ENCODE measurements at places on chromosomes 7 and 10.

DNA sequence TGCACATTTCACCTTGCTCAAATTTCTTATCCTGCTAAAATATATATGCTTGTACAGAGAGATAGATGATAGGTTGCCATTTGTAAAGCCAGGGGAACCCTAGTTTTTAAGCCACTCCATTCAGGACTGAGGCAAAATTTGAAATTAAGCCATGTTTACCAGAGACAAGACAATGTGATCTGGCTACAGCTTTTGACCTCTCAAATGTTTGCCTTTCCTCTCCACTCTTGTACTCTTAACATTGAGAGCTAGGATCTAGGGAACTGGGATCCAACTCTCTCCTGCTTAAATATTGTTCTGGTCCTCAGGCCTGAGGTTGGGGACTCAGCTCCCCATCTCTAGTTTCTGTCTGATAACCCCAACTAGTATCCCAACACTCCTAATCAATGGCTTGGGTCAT is 15.9 kb downstream of the HYAL4 start:
- no peak for DNase-seq

DNA sequence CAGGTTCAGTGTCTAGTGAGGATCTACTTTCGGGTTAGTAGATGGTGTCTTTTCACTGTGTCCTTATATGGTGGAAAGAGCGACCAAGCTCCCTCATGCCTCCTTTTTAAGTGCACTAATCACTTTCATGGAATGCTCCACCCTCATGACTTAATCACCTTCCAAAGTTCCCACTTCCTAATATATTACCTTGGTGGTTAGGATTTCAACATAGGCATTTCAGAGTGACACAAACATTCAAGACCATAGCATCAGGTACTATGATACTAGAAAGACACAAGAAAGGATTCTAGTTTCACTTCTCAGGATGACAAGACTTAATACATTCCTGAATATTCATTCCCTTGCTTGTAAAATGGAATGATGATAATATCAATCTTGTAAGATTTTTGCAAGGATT is 119.1 kb upstream of the FAM3C start:
- DNase-seq, result no peak

- no peak for DNase-seq
Measured at GRCh38 chr7:5629941-5630340, 151.5 kb downstream of the RNF216 start.

GRCh38 chr7:35254496-35255442 is 869 bp upstream of the TBX20 start:
- DNase-seq, result peak; percentile 12

- DNase-seq, result no peak
Measured at GRCh38 chr10:126161691-126162090, 226.6 kb downstream of the ADAM12 start.

- DNase-seq, result no peak
Measured at GRCh38 chr10:35639021-35639727, 2.9 kb downstream of the FZD8 start.

GRCh38 chr7:17342756-17343155 is 44.3 kb downstream of the AHR start:
- DNase-seq, result no peak

DNA sequence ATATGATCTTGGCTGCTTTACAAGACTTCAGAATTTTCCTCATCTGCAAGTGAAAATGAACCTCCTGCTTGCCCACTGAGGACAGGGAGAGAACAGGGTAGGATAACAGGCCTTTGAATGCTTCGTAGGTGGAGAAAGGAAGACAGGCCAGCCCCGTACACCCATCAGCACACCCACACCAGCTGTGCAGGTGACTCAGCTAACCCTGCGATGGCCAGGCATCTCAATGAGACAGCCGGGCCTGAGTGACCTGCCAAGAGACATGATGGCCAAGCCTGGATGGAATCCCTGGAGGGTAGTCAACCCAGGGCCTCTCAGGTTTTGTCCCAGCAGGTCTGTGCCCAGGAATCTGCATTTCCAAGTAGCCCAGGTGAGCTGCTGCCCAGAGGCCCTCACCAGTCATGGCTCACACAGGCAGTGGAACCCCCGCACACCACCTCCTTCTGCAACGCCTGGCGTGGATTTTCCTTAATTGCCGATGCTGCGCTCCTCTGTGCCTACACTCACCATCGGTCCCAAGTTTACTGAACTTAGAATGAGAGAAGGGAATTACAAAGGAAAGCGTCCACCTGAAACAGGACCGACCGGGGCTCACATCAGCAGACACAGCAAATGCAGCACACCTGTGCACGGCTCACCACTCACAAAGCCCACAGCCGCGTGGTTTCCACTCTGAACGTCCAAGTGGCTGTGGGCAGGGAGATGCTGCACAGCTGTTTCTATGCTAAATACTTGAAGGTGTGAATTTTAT is 163.7 kb downstream of the DIP2C start:
- no peak for DNase-seq

- no peak for DNase-seq
Measured at GRCh38 chr7:149855361-149856305, 17.5 kb downstream of the ZNF862 start.

- DNase-seq, result no peak
Measured at GRCh38 chr10:43375401-43376020, 4.1 kb downstream of the FXYD4 start.

GRCh38 chr7:134995239-134996096 is 9.2 kb downstream of the AGBL3 start:
- no peak for DNase-seq

DNA sequence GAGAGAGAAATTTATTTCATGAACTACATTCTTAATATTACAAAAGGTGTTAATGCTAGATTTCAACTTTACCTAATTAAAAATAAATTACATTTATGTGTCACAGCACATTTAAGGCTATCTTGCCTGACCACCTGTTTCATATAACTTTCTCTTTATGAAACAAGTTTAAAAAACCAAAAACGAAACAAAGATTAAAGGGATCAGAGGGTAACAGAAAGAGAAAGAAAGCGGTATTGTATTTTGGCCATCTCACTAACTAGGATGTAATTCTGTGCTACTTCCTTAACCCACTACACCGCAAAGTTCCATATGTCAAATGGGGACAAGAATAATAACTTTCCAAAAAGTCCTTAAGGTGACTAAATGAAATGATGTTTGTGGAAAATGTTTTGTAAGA is 6.3 kb upstream of the RHOBTB1 start:
- no peak for DNase-seq

- no peak for DNase-seq
Measured at GRCh38 chr7:23918856-23919255, 208.8 kb downstream of the STK31 start.

DNA sequence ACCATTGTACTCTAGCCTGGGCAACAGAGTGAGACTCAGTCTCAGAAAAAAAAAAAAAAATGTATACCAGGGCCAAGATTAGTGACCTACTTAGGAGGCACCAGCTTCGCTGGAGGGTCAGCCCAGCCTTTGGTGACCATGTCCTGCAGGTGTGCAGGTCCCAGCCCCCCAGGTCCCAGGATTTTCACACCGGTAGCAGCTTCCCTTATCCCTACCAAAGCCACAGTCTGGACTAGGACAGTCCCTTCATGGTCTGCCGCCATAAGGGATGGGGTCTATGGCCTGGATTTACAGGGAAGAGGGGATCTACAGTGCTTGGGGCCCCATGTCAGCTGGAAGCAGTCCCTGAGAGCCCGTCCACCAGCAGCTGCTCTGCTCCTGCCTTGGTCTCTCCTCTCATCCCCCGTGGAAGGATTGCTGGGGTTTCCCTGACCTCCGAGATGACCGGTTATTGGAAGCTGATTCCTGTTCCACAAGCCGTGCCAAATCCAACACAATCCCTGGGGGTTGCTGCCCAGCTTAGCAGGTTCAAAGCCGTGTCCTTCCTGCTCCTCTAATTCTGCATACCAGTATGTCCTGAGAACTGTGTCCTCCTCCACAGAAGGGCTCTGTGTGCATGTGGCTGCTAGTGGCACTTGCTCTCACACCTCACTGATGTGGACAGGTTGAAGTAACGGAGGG is 11.0 kb upstream of the NDUFB2 start:
- DNase-seq, result no peak

- DNase-seq, result no peak
Measured at GRCh38 chr7:98984126-98984525, 105.8 kb downstream of the TRRAP start.

DNA sequence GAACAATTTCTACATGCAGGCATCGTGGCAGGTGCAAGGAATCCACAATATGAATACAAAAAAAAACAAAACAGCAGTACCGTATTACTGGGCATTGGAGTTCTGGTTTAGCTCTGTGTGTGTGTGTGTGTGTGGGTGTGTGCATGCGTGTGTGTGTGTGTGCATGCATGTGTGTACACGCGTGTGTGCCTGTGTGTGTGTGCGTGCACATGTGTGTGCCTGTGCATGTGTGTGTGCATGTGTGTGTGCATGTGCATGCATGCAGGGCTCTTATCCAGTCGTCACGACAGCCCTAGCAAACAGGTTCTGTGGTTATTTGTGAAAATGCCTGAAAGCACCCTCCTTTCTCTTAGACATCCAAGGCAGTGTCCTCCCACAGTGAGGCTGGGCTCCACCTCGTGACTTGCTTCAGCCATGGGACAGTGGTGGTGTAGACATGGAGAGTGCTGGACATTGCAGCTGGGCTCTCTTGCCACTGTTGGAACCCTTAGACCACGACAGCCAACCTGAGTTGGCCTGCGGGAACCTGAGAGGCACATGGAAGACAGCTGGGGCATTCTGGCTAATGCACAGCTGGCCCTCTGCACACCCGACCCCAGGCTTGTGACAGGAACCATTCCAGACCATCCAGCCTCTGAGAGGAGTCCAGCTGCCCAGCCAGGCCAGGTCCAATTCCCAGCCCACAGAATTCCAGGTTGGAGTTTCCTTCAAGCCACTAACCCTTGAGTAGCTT is 173.4 kb upstream of the SHH start:
- DNase-seq, result no peak

GRCh38 chr7:128404886-128405470 is 4.8 kb downstream of the IMPDH1 start:
- no peak for DNase-seq

DNA sequence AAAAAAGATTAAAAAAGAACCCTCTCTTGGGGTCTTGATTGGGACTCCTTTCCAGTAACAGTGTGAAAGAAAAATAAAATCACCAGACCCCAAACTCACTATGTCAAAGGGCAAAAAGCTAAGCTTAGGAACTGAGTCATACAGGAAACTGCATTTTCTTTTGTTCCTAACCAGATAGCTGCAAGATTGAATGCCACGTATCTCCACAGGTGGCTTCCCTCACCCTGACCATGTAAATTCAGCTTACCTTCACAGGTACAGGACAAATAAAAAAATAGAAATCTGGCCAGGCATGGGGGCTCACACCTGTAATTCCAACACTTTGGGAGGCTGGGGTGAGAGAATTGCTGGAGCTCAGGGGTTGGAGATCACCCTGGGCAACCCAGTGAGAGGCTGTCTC is 32.5 kb upstream of the EIF4H start:
- no peak for DNase-seq

GRCh38 chr7:815284-816216 is 16.7 kb upstream of the SUN1 start:
- peak; percentile 78 for DNase-seq

DNA sequence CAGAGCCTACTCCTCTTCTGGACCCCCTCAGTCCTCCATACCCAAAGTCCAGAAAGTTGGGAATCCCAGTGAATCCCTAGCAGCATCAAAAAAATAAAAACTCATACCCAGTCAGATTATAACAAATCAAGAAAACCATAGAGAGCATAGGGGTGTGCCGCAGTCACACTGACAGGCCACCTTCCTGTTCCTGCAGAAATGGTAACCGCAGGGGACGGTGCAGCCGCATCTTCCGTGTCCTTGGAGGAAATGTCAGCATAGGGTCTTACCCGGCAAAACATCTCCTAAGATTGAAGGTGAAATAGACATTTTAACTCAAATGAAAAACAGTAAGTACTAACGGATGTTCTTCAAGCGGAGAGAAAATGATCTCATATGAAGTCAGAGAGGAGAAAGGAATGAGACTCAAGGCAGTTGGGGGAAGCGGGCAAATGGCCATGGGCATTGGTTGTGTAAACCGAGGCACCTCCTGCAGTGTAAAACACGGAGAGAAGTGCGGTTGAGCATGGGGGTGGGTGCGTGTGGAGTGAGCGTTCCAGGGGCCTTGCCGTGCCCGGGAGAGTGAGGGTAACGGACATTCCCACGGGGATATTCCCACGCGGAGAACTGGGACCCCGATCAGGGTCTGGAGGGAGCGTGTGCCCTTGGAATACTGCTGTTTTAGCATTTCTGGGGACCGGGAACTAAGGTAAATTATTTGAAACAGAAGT is 110.8 kb downstream of the NKX6-2 start:
- no peak for DNase-seq

DNA sequence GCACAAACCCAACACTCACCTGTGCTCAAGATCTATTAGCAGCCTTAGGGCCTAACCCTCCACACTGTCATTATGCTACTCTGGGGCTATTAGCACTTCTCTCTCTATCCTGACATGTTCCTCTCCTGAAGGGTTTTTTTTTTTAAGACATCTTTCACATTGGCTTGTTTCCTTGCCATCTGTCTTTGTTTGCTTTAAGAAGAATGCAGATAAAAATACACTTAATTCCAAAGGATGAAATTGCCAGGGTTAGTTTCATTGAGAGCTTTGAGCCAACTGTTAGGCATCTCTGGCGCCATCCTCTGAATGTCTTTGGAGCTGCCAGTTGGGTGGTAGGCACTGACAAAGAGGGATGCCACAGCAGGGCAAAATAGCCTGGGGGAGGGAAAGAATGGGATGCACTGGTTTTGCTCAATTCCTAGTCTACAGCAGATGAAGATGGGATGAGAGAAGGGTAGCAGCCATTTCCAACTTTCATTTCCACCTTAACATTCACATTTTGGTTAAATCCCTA is 399.2 kb downstream of the SORCS1 start:
- DNase-seq, result no peak

DNA sequence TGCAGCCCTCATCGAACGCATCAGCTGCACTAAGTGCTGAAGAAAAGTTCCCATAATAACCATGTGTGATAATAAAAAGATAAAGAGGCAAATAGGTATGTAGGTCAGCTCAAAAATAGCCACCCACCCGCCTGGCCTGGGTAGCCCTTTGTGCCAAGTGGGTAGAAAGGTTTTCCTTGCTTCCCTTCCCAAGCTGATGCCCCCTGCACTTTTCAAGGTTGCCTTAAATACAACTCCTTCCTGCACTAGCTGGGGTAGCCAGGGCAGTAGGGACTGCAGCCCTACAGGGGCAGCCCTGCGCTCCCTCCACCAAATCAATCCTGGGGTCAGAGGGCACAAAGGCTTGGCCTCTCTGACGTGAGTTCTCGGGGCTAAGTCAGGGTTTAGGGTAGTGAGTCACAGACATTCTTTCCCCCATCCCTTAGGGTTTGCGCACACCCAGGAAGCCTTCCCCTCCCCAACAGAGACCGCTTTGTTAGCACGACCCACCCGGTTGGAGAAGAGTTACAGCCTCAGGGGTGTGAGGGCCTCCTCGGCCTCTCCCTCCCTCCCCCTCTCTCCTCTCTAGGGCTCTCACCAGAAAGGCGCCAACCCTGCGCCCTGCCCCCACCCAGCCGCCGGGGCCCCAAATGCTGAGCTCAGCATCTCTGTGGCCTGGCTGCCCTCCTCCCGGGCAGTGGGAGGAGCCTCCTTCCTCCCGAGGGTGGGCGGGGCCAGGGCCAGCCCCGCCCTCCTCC is 13.3 kb upstream of the DDIT4 start:
- peak; percentile 80 for DNase-seq

- no peak for DNase-seq
Measured at GRCh38 chr10:26969145-26969926, 108.6 kb upstream of the ABI1 start.

All from endothelial cell (in vitro differentiated cells).